ENCODE measurements at places on chromosomes 6 and 20.
A peak's percentile ranks its signal among the peaks of the same experiment; 100 is the strongest.

DNA sequence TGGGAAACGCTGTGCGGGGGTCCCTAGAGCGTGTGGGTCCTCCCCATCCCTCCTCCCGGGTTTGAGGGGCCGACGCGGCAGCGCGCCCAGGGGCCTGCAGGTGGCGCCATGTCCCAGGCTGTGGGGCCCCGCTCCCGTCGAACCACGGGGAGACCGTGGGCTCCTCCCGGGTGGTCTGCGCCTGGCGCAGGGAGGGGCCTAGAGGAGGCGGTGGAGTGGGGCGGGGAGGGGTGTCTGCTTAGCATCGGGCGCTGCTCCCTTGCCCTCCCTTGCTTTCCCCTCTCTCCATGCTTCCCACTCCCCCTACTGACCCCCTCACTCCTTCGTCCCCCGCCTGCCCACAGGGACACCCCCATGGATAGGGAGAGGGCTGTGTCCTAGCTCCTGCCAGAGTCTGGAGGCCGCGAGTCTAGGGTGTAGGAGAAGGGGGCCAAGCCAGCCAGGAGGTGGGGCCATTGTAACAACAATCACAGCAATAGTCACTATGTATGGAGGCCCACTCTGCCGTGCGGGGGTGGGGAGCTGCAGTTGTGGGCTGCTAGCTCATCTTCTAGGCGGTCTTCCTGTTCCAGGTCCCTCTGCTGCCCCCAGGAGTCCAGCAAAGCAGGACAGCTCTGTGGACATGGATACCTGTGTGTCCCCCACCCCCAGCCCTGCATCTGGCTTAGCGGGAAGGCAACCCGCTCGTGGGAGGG, 51.7 kb downstream of the CHMP4B start:
- peak; percentile 79 for DNase-seq

DNA sequence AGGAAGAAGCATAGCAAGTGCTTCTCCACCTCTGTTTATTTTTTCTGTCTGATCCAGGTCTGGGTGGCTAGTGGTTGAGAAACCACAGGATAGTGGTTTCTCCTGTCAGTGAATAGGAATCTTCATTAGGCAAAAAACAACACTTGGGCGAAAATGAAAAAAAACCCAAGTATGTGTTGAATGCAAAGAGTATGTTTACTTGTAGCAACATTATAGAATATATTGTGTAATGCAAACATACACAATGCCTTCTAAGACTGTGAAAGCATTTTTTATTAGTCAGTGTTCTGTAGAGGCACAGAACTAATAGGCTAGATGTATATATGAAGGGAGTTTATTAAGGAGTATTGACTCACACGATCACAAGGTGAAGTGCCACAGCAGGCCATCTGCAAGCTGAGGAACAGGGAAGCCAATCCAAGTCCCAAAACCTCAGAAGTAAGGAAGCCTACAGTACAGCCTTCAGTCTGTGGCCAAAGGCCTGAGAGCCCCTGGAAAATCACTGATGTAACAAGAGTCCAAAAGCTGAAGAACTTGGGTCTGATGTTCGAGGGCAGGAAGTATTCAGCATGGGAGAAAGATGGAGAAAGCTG, 111.1 kb downstream of the UST start:
- DNase-seq, result no peak

DNA sequence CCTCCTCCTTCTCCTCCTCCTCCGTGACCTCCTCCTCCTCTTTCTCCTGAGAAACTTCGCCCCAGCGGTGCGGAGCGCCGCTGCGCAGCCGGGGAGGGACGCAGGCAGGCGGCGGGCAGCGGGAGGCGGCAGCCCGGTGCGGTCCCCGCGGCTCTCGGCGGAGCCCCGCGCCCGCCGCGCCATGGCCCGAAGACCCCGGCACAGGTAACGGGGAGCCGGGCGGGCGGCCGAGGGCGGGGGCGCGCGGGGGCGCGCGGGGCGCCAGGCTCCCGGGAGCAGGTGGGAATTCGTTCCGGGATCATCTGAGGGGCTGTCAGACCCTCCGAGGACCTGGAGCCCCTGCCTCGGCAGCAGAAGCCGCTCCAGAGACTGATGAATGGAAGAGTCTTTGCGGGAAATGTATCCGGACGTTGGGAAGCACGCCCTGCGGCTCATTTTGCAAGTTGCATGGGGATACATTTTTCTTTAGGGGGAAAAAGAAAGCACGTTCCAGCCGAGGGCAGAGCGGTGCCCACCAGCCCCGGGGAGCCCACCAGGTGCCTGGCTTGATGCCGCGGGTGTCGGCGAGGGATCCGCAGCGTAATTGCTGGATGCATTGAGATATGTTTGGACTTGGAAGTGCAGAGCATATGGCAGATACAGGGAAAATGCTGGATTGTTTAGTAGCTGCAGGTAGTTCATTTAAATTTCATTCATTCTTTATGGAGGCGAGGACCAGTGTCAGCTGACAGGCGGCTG, 394 bp downstream of the MYB start:
- peak; percentile 26 for DNase-seq

- DNase-seq, result no peak
Measured at GRCh38 chr6:145213614-145214013, 521.7 kb downstream of the EPM2A start.

Data from WERI-Rb-1 (cell line).